ENCODE measurements at places on chromosomes 2 and 18. TPM values are rescaled to one million over a fixed set of nuclear protein-coding genes. Genes with fewer than 3 reads are reported as not detected.

The STAT4 gene
- total RNA-seq, result 4.8 TPM

The FAM124B gene
- total RNA-seq, result 11.8 TPM

The THAP4 gene
- 27.5 TPM for total RNA-seq

The SLC5A7 gene
- total RNA-seq, result 0.51 TPM

The RGPD4 gene
- not detected for total RNA-seq

The SNRNP200 gene
- total RNA-seq, result 66.6 TPM

The FAP gene
- total RNA-seq, result 50.0 TPM

The RFX8 gene
- 0.51 TPM for total RNA-seq

DNA sequence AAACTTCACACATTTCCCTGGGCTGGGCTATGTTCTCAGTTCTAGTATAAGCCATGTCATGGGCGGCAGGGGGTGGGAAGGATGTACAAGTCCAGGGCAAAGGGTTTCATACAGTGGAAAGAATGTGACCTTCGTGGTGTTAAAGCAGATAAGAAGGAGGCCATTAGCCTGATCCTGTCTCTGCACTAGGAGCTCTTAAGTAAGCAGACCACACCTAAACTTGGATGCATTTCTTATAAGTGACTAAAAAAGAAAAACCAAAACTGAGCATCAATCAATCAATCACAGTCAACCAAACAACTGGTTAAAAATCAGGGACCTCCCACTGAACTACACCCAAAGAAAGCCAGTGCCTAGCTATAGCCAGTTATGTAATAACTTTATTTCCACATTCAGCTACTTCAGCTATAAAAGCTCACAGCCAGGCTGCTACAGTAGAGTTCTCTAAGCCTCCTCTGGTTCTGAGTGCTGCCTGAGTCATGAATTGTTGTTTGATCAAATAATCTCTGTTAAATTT, 46.8 kb upstream of the RIOK3 start:
- no peak for DNase-seq

DNA sequence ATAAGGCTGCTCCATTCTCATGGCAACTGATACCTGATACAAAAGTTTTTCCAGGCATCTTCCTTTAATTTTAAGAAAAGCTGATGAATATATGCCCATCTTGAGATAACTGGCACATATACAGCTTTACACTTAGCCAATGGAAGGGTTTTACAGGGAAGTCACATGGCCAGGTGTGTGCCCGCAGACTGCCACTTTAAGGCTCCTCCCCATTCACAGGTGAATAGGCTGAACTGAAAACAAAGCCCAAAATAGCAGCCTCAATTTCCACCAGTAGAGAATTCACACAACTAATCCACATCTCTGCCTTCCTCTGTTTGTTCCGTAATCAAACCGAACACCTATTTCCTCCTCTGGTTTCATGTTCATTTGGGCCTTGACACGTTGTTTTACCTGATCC, 9.8 kb upstream of the ME2 start:
- no peak for DNase-seq

GRCh38 chr2:169139145-169139544, 69.8 kb downstream of the DHRS9 start:
- no peak for DNase-seq

DNA sequence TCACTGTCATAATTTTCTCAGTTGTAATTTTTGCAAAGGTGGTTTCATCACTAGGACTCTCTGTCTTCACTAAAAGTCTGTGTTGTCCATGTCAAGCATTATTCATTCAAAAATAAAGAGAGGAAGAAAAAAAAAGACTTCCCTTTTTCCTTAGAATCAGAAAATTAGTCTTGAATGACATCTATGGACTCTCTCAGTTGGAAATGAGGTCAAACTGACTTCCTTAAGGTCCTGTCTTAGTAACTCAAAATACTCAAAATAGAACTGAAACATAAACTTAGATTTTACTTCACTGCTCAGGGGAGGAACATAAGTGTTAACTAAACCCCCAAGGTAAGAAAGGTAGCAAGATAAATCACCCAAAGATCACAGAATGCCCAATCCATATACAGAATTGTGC, 2.2 kb upstream of the ZNF407 start:
- DNase-seq, result no peak

DNA sequence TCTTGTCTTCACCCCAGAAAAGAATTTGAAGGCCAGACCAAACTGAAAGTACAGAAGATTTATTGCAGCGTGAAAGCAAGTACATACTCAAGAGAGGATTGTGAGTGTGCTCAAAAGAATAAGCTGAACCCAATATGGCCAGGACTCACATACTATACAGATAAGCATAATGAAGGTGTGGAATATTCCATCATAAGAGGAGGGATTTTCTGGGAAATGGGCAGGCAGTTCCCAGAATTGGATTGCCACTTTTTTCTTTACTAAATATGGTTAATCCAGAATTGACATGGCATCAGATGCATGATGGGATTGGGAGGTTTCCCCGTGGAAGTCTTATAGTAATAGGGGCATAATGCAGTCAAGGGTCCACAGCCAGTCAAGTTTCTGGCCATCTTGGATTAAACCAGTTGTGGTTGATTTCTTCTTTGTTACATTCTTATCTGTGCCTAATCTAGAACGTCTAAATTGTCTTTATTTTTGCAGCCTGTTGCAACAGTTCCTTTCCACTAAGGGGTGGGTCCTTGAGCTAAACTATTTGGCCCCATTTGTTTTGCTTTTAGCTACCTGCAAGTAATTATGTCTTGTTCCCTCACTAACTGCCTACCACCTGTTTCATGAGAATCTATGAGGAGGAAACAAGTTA, 9.0 kb downstream of the SP140L start:
- no peak for DNase-seq

GRCh38 chr2:144131042-144131441, 388.9 kb downstream of the ZEB2 start:
- no peak for DNase-seq

DNA sequence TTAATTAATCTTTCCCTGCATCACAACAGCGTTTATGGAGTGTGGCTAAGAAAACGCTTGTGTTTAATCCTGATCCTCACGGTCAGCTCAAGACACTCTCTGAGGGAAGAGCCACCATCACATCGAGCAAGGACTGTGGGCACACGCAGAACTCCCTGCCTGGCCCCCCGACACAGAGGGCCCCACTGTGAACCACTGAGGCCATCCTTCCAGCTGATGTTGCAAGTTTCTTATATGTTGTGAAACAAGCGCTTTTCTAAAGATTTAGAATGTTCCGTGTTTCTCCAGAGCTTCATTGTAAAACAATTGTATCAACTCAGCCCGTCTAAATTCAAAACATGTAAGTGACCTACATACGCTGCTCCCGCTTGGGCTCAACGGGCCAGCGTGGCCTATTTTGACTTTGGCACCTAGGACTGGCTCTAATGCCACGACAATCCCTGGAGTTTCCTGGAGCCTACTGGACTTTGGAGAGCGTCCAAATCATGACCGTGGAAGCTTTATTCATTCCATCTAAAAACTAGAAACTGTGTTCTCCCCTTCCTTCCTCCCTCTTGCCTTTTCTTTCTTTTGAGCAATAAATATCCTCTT, 34.9 kb downstream of the SERPINE2 start:
- no peak for DNase-seq

DNA sequence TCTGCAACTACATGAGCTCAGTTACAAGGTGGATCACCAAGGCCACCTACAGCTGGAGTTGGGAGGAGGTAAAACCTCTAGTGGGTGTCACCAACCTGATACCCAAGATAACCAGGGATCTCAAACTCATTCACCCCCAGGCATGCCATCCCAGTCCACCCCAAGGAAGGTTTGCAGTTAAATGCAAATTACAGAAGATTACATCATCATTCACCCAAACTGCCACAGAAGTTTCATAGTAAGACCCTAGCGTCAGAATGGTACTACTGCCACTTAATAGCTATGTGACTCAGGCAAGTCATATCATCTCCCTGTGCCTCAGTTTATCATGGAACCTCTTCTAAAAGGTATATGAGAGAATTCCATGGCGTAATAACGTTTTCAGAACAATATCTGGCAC, 111.2 kb downstream of the MYO5B start:
- DNase-seq, result no peak

DNA sequence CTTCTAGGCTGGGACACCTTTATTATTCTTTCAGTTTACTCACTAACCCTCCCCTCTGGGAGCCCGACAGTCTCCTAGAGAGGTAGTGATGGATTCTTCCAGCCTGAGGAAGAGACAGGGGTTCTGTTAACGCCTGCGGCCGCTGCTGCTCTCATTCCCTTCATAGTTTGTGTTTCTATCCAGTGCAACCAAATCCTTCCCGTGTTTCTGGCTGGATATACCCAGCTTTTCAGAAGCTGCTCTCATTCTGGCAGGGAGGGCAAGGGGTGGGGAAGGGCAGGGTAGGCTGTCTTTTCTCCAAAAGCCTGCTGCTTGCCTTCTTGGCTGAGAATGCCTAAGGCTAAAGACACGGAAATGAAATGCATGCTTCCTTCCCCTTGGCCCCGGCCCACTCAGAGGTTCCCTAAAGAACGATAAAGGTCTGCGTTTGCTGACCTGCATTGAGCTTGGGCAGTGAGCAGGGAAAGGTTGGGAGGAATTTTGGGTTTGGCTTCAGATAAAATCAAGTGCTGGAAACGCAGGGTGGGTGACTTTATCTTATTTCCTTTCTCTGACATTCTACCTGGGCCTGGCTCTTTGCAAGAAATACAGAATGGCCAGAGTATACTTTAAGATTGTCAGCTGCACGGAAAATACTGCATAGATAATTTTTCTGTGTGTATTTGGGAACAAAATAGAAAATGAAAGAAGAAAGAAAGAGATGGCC, 390.9 kb downstream of the NBAS start:
- peak; percentile 38 for DNase-seq

- DNase-seq, result no peak
Observed at GRCh38 chr2:216006164-216006663, 7.1 kb downstream of the MREG start.

- DNase-seq, result no peak
Observed at GRCh38 chr2:232280341-232280740, 98.2 kb upstream of the ALPP start.

DNA sequence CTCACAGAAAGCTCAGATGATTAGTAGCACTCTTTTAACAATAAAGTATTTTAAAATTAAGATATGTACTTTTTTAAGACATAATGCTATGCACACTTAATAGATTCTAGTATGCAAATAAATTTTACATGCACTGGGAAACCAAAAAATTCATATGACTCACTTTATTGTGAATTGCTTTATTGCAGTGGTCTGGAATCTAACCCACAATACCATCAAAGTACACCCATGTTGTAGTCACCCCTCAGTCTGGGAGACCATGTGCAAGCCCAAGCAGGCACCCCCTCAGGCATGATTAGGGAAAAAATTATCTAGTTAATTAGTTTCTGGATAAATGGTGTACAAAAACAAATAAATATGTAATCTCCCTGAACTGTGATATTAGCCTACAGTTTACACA, 649.0 kb upstream of the HS6ST1 start:
- DNase-seq, result no peak

GRCh38 chr2:47695800-47696477, 87.0 kb upstream of the MSH6 start:
- peak; percentile 13 for DNase-seq

DNA sequence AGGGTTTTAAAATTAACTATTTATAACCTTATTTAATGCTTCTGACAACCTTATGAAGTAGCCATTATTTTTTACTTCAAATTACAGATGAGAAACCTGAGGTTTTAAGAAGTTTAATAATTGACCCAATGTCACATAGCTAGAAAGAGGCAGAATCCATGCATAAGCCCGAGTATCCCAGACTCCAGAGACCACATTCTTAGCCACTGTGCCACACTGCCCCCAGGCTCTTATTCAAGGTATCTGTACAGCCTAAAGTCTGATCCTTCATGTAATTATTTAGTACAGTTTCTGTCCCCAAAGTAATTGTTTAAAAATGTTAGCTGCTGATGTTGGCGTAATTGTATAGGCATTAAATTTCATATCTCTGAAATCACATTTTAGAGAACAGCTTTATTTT, 124.7 kb upstream of the LRRTM1 start:
- DNase-seq, result no peak

Measured in tongue (tissue), 3 donors.